Stimulated activated naive CD8-positive, alpha-beta T cell treated with anti-CD3 and anti-CD28 coated beads, Interleukin-15, Interleukin-2, amounts not matched to agents 100 U/mL and 50 U/mL, for 24 hours (primary cell): ENCODE measurements at places on chromosomes 7 and 10.
A peak's percentile ranks its signal among the peaks of the same experiment; 100 is the strongest.

DNA sequence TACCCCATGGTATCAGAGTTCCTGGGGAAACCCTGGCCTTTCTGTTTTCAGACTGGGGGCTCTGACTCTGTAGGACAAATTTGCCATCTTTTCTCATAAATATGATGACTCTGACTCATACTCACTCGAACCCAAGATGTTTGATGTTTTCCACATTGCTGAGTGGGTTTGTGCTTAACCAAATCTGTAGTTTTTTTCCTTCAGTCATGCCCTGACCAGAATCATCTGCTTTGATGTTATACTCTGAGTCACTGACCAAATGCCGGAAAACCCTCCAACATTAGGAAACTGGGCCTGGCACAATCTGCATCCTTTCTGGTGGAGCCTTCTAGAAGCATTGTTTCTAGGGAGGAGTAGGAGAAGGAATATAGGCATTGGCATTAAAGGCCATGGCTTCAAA is 118.7 kb downstream of the C10orf105 start:
- DNase-seq = peak; percentile 24

DNA sequence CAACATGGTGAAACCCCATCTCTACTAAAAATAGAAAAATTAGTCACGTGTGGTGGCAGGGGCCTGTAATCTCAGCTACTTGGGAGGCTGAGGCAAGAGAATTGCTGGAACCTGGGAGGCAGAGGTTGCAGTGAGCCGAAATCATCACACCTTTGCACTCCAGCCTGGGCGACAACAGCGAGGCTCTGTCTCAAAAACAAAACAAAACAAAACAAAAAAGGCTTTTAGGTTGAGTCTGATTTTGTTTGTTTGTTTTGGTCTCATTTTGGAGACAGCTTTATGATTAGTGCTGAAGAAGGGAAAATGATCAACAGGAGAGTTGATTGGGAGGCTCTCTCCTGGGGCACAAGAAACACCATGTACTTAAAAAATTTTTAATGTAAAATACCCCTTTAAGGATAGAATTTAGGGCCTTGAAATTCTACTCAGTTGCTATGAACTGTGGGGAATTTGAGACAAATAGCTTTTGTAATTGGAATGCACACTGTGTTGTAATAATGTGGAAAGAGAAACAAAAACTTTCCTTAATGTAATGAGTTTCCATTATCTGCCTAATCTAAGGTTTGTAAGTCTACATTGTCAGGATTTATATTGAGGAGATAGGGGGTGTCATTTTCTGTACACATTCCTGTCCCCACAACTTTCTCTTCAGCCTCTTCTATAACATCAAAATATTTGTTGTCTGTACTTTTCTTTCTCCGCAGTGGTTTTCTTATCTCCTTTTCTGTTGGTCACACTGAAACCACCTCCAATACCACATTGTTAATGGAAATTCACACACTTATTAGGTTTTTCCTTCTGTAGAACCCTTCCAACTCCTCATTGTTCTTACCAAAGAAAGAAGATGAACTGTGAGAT is 41.3 kb downstream of the ARID5B start:
- peak; percentile 25 for DNase-seq

- peak; percentile 74 for DNase-seq
These were observed 83.1 kb downstream of the SH3PXD2A start for GRCh38 chr10:103772096-103772845.

DNA sequence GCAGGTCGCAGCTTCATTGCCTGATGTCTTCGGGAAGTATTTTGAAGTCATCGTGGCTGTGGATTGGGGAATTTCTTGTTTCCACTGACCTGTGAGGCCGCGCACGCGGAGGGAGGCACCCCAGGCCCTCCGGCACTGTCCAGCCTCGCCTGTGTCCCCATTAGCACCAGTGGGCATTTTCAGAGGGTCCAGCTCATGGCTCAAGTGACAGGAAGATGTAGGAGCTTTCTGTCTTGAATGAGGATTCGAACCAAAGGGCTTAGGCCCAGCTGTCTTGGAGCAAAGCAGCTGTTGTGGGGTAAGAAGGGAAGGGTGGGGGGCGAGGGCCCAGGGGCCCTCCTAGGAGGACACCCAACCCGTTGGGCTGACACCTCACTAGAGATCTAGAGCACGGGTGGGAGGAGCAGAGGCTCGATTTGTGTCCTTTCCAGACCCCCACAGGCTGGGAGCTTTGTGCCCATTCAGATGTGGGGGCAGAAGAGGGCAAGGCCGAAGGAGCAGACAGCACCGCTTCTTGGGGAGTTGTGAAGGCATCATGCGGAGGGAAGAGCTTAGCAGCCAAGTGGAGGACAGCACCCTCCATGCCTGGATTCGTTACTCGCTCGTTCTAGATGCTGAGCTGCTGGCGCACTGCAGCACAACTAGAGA is 914 bp downstream of the ZNF37A start:
- no peak for DNase-seq

- DNase-seq = no peak
These were observed 67.4 kb downstream of the GLRX3 start for GRCh38 chr10:130203626-130204025.

DNA sequence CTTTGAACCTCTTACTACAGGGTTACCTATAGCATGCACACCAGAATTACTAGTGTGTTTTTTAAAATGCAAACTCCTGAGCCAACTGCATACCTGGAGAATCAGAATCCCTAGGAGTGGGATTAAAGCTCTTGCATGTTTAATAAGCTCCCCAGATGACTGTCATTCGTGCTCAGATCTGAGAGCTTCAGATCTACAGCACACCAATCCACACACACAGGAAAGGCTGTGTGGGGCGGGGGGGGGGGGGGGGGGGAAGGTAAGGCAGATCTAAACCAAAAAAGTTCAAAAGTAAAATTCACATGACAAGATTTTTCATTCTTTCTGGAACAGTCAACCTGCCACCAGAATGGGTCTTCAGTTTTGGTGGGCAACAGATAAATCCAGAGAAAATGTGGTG is 5.5 kb downstream of the FAM3C start:
- DNase-seq = no peak

DNA sequence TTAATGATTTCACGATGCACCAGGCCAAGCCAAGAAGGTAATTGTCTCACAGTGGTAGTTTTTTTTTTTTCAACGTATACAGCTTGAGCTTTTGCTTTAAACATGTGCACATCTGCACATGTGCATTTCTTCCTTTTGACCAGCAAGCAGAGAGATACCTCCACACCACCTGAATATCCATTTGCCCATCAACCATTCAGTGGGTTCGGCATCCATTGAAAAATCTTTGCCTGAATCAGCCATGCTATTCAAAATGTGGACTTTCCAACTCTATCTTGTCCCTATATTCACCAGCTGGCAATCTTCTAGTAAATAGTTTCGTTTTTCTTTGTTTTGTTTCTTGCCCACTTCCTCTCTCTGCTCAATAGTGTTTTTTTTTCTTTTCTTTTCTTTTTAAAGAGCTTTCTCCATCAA is 7.7 kb upstream of the TRA2A start:
- no peak for DNase-seq

- DNase-seq = no peak
These were observed 46.9 kb upstream of the WIPI2 start for GRCh38 chr7:5143106-5143505.

- no peak for DNase-seq
These were observed 23.7 kb downstream of the ABCC2 start for GRCh38 chr10:99806091-99806490.

DNA sequence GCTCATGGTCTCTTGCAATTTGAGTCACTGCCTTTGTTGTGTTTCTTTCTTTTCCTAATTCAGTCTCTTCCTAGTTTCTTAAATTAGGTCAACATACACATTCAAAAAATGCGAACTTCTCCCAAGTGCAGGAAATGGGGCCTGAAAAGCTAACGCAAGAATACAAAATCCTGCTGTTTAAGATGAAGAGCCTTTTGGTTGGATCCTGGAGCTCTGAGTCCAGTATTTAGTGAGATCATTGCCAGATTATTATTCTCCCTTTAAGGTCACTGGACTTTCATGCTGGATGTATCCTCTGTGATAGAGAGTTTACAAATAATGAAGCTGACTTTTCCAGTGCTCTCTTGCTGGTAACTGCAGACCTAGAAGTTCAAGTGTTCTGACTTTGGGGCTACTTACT is 401.9 kb upstream of the MKI67 start:
- no peak for DNase-seq

DNA sequence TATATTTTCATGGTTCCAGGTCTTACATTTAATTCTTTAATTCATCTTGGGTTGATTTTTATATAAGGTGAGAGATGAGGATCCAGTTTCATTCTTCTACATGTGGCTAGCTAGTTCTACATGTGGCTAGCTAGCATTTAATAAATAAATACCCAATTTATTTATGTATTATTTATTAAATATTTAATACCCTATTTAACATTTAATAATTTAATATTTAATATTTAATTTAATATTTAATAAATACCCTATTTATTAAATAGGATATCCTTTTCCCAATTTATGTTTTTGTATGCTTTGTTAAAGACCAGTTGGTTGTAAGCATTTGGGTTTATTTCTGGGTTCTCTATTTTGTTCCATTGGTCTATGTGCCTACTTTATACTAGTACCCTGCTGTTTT is 111.0 kb upstream of the PCLO start:
- no peak for DNase-seq

GRCh38 chr7:134879815-134880475 is 100.5 kb downstream of the CALD1 start:
- DNase-seq = no peak

DNA sequence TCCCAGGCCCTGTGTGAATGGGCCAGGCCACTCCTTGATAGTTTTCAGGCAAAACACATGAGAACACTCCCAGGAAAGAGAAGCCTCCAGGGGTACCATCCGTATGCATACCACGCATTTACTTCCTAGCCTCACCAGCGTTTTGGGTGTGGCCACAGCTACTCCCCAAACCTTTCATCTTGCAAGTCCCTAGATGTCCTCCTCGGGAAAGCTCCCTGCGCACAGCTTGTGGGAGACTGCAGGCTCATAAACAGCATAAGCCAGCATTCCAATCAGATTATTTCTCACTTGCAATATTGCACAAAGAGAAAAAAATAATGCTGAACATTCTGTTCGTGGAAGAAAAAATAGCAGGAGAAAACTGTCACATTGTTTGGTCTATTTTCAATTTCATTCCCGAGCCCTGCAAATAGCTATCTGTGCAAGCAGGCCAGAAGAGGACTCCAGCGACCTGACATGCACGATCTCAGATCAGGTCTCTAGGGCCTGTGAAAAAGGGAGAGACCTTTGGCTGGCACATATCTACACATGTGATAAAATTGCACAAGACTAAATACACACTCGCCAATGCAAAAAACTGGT is 175.6 kb downstream of the PLXNA4 start:
- DNase-seq = no peak

DNA sequence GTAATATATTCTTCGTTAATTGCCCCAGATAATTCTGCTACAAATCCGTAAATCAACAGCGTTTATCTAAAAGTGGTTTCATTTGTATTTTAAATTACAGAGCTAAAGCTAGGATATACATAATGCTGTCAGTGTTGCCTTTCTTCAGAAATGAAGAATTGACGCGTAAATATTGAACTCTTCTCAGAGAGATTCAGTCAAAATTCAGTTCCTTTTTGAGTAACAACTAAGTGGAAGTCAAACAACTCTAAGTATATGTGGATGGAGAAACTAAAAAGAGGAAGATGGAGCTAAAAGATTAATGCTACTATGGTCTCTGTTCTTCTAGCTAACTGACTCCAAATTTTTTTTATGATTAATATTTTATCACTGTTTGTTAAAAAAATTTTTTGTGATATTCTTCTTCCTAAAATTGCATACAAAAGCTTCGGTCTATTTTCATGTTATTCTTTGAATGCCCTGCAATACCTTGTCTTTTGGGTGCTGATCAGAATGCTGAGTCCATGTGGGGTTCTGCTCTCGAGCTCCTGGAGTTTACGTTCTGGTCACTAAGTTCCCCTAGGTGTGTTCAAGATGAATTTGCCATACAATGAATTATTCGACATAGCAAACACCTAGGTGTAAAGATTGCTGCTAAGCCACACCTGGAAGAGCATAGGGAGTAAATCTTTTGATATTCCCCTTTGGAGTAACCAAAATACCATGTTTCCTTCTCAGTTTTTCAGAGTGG is 20.7 kb downstream of the MDFIC start:
- DNase-seq = no peak

- no peak for DNase-seq
These were observed 11.2 kb upstream of the SEM1 start for GRCh38 chr7:96720843-96721242.
